Fibroblast of the conjunctiva (primary cell): ENCODE measurements at places on chromosomes 5 and 9.
A peak's percentile ranks its signal among the peaks of the same experiment; 100 is the strongest.

- DNase-seq = no peak
Measured at GRCh38 chr9:88060746-88061145, 77.5 kb downstream of the SPATA31C2 start.

DNA sequence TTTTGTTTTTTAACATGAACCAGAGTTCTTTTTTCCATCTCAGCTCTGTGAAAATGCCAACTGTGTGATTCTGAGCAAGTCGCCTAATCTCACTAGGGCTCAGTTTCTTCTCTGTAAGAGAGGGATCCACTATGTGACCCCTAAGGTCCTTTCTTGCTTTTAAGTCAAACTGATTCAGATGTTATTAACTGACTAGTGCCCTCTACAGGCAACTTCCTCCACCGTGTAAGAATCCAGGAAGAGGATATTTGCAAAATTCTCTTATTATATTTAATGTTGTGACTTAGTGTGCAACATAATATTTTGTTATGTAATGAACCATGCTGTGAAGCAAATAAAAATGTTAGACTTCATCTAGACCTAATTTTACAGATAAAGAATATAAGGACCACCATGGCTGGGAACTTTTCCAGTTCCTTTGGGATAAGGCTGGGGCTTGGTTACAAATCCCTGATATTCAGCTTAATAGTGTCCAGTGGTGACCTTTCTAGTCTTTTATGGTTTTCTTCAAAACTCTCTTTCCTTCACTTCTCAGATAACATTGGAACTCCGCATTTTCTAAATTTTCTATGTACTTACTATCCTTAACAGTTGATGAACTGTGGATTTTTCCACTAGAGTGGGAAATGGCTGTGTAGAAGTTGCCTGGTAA lies 244.7 kb downstream of the PIK3R1 start:
- peak; percentile 61 for DNase-seq

GRCh38 chr5:109690242-109690974 lies 681 bp downstream of the MAN2A1 start:
- DNase-seq = no peak

DNA sequence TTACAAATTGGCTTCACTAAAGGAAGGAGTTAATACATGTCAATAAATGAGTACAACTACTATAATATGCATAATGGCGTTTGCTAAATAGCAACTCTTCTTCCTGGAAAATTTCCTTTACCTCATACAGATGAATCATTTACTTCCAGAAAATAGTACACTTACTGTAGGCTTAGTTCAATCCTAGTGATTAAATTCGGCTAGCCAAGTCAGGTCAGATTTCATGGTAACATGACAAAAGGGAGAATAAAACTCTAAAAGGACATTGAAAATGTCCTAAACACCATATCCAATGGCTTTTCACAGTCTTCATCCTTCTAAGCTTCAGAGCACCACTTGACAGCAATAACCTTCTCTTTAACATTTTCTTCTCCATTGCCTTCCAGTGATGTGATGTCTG lies 42.1 kb upstream of the ZFAND5 start:
- no peak for DNase-seq

DNA sequence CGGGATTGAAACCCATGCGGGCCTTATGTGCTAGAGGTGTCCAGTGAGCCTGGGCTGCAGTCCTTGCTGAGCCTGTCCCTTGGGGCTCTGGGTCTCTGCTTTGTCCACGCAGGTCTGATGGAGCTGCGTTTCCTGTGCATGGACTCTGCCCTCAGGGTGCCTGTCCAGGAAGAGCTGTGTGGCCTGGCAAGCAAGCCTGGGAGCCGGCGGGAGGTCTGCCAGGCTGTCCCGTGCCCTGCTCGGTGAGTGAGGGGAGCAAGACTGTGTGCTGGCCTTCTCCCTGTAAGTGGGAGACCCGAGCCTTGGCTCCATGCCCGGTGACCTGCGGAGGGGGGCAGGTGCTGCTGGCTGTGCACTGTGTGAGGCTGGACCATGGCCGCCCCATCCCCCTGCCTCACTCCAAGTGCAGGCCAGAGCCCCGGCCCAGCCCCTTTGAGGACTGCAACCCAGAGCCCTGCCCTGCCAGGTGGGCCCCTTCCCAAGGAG lies 11.2 kb upstream of the CACFD1 start:
- DNase-seq = no peak
